NCI-H2171 treated with DMSO at 0.1 percent for 48 hours (cell line): ENCODE measurements at places on chromosomes 16 and 17.

DNA sequence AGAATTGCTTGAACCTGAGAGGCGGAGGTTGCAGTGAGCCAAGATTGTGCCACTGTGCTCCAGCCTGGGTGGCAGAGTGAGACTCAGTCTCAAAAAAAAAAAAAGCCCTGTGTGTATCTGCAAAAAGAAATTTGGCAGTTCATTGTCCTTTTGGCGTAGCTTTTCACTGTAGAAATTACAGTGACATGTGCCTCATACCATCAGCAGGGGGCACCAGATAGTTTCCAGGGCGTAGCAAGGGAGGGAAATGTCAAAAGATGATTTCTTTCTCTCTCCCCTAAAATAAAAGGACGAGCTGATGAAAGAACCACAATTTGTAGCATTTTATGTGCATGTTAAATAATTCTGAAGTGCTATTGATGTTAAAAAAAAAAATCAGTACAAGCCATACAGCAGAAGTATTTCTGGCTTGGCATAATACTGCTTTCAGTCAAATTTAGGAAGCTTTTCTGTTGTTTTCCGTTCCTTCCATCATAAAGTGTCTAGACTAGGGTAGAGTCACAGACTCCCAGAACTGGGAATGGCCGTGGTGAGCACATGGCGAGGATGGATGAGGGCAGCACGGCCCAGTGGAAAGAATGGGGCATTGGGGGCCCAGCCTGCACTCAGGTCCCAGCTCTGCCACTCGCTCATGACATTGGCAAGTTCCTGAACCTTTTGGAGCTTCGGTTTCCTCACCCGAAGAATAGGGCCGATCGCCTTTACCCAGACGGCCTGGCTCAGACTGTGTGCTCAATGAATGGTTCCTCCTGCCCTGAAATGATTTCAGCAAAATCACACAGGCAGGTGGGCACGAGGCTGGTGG is 59.8 kb upstream of the RPH3AL start:
- peak; percentile 56 for DNase-seq

GRCh38 chr16:89506113-89506504 is 2.1 kb upstream of the SPG7 start:
- no peak for DNase-seq

GRCh38 chr16:87936375-87937230 is at the start of gene CA5A:
Gene CA5A (minus strand): TSS chr16:87936529. CDS start chr16:87936450, 79 bp downstream.
- no peak for DNase-seq

DNA sequence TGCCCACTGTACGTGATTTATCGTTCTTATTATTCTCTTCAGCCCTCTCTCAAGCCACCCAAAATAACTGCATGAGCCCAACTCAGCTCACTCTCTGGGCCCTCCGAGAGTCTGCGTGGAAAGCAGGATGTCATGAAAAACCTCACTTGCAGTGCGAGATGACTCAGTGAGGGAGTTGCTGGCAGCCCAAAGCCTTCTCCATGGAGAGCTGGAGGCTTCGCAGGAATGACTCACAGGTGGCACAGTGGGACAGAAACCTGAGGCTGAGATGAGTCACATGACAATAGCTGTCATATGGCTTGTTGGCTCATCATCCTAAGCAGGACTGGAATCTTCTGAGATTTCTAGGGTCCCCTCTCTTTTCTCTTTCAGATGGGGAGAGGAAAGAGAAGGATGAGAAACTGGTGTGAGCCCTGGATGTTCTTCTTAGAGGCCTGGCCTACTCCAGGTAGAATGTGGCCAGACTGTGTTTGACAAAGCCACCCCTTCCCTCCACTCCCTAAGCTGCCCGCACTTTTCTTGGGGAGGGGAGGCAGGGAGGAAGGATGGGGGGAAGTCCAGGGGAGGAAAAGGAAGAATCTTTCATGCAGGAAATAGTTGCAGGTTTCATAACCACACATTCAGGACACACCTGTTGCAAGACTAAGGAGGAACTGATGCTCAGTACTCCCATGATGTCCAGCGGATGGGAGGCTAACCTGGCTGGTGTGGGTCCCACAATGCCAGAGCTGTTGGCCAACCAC is 160.6 kb upstream of the RPL38 start:
- no peak for DNase-seq

GRCh38 chr16:9780831-9781230 is 401.4 kb downstream of the GRIN2A start:
- DNase-seq, result no peak

DNA sequence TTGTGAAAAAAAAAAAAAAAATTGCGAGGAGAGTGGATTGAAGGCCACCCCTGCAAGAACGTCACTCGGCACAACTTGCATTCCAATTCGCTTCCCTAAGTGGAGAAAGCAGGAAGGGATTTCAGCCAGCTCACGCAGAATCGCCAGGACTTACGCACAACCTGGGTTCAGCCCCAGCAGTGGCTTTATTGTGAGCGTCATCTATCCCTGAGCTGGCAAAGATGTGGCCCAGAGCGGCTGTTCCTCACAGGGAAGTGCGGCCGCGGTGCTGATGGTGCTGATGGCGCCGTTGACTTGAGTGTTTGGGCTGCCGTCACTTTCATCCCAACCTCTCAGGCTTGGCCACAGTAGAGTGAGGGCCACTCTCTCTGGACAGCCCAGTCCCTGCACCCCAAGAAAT is 197.6 kb downstream of the NTN1 start:
- no peak for DNase-seq

- DNase-seq, result peak; percentile 69
Observed at GRCh38 chr17:30376621-30377452, 1.9 kb upstream of the CPD start.

DNA sequence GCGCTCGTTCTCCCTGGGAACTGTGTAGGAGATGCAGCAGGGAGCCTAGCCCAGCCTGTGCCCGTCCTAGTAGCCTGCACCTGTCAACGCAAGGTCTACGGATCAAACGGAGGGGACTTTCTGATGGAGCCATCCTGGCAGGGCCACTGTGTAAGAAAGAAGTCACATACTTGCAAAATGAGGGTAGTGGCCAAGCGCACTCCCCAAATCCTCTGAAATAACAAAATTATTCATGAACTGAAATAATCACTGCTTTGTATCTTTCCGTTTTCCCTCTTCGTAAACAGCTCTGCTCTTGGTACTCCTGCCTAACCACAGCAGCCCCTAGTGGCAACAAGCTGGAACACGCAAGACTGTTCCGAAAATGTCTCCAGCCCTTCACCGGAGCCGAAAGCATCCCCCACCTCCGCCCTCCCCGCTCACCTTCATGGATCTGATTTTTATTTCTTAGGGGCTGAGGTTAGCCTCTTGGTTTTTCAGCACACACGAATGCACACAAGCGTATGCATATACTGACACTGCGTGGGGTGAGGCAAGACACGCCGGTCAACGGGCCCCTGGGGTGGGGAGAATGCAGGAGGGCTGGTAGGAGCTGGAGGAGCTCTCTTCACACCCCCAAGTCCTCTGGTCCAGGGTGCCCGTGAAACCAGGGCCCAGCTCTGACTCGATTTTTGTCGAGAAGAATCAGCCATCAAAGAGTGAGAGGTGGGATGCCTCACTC is 100.8 kb downstream of the ABCC12 start:
- DNase-seq, result peak; percentile 41

GRCh38 chr17:58112970-58113631 is 29.9 kb downstream of the DYNLL2 start:
- peak; percentile 83 for DNase-seq

- no peak for DNase-seq
Observed at GRCh38 chr16:67429053-67429798, 1.7 kb upstream of the HSD11B2 start.

DNA sequence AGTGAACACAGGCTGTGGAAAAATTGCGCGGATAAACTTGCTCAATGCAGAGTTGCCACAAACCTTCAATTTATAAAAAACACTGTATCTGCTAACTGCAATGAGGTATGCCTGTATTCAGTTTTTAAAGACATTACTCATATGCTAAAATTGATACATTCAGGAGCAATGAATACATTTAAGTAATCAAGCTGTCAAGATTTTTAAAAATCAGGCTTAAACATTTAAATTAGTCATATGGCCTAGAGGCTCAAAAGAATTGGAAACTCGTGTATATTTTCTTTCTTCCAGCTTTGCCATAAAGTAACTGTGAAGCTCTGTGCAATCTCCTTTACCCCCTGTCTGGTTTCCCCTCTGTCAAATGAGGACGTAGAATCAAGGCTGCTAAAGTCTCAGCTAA is 4.1 kb downstream of the SYNRG start:
- DNase-seq, result no peak

DNA sequence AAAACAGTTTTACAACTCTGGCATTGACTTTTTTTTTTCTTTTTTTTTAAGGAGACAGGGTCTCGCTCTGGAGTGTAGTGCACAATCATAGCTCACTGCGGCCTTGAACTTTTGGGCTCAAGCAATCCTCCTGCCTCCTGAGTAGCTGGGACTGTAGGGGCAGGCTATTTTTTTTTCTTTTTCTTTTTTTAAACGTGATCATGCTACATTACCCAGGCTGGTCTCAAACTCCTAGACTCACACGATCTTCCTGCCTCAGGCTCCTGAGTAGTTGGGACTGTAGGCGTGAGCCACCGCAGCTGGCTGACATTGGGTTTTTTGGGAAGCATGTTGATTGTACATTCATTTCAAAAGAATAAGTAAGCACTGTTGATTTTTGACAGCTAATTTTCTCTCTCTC is 32.1 kb downstream of the TNRC6A start:
- DNase-seq, result no peak

DNA sequence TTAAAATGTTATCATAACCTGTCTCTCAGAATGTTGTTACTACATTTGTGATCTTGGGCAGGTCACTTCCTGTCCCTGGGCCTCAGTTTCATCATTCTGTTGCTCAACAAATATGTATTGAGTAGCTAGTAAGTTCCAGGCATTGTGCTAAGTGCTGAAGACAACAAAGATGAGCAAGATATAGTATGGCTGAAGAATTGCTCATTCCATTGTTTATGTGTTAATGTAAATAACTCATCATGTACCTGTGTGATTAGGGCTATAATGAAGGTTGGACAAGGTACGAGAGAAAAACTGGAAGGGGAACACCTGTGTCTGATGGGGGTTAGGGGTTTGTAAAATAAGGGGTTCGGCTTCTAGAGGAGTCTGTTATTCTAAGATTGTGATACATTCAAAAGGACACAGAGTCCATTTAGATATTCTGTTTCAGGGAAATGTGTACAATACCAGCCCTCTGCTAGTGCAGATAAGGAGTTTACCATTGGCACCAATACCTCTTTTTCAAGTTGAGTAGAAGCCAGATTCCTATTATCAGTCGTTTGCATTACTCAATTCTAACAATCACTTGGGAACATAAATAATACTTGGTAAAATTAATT is 20.0 kb downstream of the TUBG1 start:
- DNase-seq, result no peak

DNA sequence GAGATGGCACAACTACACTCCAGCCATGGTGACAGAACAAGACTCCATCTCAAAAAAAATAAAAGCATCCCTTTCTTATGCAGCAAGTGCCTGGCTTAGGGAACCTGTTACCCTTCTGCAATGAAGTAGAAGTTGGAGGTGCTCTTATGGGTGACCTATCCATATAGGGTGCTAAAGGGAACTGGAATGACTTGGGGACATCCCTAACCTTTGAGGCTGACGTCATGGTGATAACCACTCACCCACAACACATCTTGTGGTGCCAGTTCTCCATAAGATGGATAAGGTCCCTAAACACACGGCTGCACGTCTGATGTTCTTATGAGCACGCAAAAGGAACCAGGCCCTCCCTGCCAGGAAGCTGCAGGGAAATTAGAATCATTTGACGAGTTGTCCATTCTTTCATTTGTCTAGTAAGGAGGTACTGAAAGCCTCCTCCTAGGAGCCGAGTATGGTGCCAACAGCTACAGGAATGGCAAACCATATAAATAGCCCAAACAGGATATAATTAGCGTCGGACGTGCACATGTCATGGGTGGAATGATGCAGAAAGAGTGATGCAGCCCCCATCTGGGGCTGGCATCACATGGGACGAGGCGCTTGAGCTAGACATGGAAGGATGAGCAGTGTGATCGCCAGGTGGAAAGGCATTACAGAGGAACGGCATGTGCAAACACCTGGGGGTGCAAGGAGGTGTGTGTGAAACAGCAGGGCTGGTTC is 52.5 kb downstream of the ARHGAP27 start:
- no peak for DNase-seq

GRCh38 chr17:69928611-69929010 is 146.4 kb upstream of the KCNJ16 start:
- peak; percentile 7 for DNase-seq

DNA sequence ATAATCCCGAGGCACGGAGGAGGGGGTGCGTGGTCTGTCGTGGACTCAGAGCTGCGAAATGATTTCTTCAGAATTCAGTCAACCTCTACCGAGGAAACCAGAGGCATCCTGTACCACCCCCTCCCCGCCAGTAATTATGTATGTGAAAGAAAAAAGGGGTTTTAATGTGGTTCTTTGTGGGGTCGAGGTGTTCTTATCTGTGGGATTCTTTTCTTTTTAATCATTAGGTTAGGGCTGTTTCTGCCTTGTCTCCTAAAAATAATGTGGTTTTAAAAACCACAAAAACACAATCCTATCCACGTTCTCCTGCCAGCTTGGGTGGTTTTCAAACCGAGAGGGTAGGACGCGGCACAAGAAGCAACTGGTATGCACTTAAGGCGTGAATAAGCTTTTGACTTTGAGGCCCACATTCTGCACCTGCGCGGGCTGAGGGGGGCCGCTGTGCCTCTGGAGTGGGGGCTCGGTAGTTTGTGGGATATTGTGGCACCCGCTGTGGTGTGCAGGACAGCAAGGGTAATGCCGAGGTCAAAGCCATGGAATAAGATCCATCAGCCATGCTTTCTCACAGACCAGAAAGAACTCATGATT is 1.0 kb downstream of the SLC47A1 start:
- DNase-seq, result no peak

DNA sequence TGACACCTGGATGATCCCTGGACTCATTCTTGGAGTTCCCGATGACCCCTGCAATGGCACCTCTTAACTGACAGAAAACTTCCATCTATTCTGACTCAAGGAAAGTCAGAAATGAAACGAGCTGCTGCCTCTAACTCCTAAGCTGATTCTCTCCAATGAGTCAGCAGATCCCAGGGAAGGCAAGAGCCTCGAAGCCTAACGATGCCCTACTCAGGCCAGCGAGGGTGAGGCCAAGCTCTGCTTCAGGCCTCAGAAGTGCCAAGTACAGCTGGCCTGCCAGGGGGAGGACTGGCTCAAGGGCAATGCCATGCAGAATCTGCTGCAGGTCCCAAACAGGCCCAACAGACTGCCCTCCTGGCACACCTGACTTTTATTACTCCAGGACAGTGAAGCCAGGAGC is 36.3 kb downstream of the PLXDC1 start:
- no peak for DNase-seq

DNA sequence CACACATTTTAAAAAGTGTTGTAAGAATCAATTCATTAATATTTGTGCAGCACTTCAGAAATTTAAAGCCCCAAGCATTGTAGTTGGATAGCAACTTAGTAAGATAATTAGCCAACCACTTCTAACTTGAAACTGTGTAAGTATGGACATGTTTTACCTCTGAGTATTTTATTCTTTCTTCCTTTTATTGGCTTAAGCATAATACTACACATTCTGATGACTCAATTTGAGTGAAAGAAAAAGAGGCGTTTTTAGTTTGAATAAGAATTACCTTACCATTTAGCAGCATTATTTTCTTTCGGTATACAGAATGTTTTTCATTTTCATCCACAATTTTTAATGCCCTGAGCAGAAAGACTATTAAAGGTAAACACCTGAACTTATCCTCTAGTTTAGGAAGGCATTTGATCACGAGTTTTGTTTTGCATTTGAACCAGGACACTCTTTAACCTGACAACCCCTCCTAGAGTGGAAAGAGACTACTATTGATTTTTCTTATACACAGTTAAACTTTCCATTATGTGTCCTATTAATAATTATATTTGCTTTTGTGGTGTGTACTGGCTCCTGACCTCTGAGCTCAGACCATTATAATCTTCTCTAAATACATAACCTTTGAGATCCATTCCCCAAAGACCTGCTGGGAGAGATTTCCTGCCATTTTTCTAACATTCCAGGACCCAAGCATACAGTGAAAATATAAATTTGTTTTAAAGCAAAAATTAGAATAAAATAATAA is 9.2 kb downstream of the NACA2 start:
- DNase-seq, result no peak
